ENCODE measurements at places on chromosomes 5 and 9.

- DNase-seq, result no peak
Observed at GRCh38 chr9:115080242-115080641, 37.7 kb downstream of the TNC start.

- peak; percentile 43 for DNase-seq
Observed at GRCh38 chr5:137705106-137705505, 30.8 kb downstream of the KLHL3 start.

- DNase-seq, result peak; percentile 7
Observed at GRCh38 chr9:108323615-108324014, 532.2 kb downstream of the ACTL7B start.

DNA sequence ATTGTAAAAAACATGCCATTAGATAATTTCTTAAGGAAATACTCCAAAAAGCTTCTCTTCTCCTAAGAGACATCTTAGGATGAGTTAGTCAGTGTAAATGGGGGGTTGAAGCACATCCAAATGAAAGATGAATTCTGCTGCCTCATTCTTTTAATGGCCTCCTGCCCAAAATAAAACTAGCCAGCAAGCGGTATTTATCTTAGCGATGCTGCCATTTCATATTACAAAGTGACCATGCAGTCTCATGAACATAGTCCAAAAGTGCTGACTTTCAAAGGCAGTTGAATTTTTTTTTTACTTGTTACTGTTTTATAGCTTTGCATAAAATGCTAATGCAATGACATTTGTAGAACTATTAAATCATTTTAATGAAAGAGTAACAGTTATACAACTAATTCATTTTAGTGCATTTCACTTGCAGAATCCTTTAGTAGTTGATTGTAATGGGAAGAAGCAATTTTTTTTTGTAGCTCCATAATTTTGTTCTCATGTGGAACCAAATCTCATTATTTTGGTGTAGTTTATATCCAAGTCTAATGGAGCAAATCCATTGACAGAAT is 151.5 kb downstream of the CAVIN4 start:
- DNase-seq, result no peak

DNA sequence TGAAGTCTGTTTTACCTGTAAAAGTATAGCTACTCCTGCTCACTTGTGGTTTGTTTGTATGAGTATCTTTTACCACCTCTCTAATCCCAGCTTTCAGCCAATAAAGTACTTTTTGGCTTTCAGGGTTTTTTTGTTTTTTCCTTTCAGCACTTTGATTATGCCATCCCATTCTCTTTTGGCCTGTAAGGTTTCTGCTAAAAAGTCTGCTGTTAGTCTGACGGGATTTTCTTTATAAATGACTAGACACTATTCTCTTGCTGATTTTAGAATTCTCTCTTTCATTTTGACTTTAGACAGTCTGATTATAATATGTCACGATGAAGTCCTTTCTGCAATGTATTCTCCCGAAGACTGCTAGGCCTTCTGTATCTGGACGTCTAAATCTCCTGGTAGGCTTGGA is 37.2 kb downstream of the TEX10 start:
- no peak for DNase-seq

DNA sequence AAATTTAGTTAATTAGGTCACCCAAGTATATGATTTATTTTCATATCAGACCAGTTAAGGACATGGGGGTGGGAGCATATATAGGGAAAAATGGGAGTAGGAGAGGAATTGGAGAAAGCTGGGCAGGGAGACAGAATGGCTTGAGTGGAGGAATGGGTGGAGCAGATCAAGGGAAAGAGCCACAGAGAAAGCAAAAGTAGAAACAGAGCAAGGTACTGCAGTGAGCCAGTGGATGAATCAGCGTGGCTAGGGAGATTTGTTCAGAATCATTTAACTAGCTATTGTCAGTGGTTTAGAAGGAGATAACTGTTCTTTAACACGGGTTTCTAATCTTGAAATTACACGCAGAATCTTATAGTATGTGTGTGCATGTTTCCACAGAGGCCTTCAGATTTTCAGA is 37.4 kb downstream of the SNX24 start:
- DNase-seq, result peak; percentile 75

DNA sequence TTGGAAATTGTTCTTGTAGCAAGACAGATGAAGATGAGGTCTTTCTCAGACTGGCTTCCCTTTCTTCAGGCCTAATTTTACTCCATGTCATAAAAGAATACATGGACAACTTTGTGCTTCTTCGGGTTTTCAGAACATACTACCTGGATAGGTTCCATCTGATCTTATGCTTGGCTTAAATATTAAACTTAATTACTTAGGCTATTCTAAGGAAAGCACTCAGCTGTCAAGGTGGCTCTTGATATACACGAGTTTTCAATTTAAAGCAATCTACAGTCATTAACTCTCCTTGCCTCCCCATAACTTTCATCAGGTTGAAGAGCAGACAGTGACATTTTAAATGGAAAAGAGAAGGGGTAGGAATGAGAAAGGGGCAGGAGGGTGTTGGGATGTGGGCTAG is 9.5 kb upstream of the PPP3R2 start:
- DNase-seq, result no peak

DNA sequence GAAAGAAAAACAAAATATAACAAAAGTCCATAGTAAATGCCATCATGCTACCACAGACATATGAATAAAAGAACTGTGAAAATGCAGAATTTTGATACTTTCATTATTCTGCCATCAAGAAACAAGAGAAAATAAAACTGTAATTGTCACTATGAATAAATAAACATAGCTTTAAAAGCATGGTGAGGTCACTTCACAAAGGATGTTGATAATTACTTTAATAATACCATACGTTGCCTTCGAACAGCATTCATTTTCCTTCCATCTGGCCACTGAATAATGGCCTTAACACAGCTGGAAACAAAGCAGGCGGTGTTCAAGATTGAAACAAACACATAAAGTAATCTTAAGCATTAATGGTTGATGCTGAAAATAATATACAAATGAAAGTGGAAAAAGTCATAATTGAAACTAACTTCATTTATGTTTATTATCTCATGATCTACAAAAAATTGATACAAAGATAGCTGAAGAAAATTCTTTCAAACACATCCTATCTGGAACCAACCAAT is 102.0 kb downstream of the AGTPBP1 start:
- DNase-seq, result no peak

DNA sequence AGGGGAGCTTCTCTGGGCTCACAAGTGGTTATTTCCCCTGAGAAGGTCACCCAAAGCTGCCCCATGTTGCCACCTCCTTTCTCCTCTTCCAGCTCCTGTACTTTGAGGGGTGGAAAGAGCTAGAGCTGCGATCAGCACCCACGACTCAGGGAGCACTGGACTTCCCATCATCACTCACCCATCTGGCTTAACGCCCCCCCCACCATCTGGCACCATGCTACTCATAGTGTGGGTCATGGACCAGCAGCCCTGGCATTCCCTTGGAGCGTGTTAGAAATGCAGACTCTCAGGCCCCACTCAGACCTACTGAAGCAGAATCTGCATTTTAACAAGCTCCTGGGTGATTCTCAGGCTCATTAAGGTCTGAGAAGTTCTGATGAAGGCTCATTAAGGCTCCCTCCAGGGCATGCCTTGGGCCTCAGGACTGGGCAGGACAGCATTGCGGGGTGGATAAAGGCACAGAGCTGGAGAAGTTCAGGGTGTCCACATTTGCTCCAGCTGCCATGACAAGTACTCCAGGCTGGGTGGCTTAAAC is 67.3 kb downstream of the GALNT12 start:
- DNase-seq, result no peak

Measured in GM23248 (cell line).